Iris pigment epithelial cell (primary cell): ENCODE measurements at places on chromosomes 4 and X.
A peak's percentile ranks its signal among the peaks of the same experiment; 100 is the strongest.

- peak; percentile 49 for DNase-seq
Observed at GRCh38 chr4:60757986-60758680, 442.0 kb upstream of the ADGRL3 start.

DNA sequence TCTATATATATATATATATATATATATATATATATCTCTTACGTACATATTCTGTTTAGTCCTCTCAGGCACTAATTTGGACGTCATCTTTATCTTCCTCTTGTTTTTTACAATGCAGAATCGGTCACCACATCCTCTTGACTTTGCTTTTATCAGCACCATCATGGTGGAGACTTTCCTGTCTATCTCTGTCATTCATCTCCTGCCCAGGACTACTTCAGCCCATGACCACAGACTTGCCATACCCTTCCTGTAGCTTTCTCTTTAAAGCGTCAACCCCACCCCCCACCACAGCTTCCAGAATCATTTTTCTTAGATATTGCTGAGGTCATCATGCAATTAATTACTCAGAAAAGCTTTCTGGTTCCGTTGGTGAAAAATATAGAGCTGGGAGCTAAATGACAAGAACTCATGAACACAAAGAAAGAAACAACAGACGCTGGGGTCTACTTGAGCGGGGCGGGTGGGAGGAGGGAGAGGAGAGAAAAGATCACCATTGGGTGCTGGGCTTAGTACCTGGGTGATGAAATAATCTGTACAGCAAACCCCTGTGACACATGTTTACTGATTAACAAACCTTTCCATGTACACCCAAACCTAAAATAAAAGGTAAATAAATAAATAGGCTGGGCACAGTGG lies 30.5 kb upstream of the PRKX start:
- DNase-seq: no peak

- DNase-seq: no peak
Observed at GRCh38 chr4:10084651-10085358, 31.8 kb downstream of the WDR1 start.

- no peak for DNase-seq
Observed at GRCh38 chr4:158715802-158716201, 7.4 kb downstream of the PPID start.

DNA sequence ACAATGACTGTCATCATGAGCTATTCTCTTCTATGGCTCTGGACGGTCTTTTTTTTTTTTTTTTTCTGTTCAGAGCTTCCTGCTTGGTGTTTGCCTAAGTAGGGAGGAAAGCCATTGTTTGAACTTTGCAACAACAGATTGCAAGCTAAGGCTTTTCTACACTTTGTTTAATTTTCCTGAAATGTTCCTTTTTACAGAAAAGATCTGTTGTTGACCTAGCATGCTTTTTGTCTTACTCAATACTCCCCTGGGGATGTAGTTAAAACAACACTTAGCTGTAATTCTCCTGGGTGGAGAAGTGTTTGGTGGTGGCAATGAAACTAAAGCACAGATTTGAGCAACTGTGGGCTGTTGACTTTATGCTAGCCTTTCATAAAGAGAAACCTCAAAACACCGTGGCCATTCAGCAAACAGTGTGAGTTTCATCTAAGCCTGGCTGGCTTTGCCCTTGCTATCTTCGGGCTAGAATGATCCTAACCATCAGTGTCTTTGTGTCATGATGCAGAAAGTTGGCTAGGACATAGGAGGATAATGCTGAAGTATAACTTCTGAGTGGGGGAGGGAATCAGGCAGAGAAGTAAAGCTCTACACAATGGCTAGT lies 110.5 kb downstream of the ANXA3 start:
- DNase-seq: peak; percentile 65

GRCh38 chrX:74248889-74249288 lies 55.1 kb upstream of the ZCCHC13 start:
- no peak for DNase-seq

GRCh38 chrX:16491461-16491860 lies 158.5 kb upstream of the S100G start:
- DNase-seq: no peak

DNA sequence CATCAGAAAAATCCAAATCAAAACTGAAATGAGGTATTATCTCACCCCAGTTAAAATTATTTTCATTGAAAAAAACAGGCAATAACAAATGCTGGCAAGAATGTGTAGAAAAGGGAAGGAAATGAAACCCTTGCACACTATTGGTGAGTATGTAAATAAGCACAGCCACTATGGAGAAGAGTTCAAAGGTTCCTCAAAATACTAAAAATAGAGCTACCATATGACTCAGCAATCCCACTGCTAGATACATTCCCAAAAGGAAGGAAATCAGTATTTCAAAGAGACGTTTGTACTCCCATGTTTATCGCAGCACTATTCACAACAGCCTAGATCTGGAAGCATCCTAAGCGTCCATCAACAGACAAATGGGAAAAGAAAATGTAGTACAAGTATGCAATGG lies 932.4 kb downstream of the PCDH18 start:
- no peak for DNase-seq

DNA sequence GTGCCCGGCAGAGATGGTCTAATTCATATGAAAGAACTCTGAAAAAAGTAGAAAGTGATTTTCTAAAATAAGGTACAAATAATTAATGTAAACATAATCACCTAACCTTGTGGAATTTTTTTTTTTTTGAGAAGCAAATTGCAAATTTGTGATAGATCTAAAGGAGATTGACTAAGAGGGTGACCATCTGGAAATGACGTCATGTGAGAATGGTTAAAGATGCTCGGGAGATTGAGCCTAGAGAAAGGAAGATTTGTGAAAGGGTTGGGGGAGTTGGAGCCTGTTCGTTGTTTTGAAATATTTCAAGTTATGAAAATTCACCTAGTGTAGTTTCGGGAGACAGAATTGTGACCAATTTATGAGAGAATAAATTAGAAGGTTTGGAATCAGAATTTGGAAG lies 115.7 kb upstream of the ANK2 start:
- DNase-seq: no peak

DNA sequence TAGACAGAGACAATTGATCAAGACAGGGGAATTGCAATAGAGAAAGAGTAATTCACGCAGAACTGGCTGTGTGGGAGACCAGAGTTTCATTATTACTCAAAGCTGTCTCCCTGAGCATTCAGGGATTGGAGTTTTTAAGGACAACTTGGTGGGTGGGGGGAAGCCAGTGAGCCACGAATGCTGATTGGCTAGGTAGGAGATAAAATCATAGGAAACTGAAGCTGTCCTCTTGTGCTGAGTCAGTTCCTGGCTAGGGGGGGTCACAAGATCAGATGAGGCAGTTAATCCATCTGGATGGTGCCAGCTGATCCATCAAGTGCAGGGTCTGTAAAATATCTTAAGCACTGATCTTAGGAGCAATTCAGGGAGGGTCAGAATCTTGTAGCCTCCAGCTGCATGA lies 358.6 kb downstream of the GPM6A start:
- peak; percentile 54 for DNase-seq

- DNase-seq: no peak
Observed at GRCh38 chrX:115565888-115566287, 4.9 kb downstream of the PLS3 start.

DNA sequence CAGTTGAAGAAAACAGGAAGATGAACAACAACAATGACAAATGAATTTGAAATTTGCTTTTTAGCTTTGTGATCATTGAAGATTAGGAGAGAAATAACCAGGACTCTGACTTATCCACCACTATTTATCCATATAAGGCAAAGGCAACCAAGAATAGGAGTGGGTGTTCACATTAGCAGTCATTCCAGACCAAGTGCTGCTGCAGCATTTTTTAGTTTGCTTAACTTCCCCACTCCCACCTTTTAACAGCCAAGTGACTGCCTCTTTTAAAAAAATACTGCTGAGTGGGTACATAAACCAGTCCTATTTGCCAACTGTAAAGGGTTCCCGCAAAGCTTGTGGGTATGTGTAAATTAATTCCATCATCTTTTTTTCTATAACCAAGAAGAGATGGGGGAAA lies 230.9 kb downstream of the IQCM start:
- peak; percentile 2 for DNase-seq

- no peak for DNase-seq
Observed at GRCh38 chr4:125390727-125391126, 76.0 kb downstream of the FAT4 start.

GRCh38 chr4:57023104-57023503 lies 44.4 kb downstream of the POLR2B start:
- peak; percentile 97 for DNase-seq

DNA sequence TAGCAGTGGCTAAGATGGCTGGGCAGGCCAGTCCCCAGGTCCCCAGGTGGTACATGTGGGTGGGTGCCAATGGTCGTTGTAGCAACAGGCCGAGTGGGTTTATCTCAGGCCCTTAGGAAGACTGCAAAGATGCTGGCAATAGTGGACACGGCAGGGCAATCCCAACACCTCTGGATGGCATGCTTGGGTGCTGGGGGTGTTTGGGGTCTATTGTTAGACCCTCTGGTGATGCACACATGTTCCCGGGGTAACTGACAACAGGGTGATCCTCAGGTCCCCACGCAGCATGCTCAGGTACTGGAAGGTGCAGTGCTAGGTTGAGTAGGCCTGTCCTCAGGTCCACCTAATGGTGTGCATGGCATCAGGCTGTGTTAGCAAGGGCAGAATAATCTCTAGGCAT lies 267.5 kb downstream of the ANKRD50 start:
- no peak for DNase-seq

DNA sequence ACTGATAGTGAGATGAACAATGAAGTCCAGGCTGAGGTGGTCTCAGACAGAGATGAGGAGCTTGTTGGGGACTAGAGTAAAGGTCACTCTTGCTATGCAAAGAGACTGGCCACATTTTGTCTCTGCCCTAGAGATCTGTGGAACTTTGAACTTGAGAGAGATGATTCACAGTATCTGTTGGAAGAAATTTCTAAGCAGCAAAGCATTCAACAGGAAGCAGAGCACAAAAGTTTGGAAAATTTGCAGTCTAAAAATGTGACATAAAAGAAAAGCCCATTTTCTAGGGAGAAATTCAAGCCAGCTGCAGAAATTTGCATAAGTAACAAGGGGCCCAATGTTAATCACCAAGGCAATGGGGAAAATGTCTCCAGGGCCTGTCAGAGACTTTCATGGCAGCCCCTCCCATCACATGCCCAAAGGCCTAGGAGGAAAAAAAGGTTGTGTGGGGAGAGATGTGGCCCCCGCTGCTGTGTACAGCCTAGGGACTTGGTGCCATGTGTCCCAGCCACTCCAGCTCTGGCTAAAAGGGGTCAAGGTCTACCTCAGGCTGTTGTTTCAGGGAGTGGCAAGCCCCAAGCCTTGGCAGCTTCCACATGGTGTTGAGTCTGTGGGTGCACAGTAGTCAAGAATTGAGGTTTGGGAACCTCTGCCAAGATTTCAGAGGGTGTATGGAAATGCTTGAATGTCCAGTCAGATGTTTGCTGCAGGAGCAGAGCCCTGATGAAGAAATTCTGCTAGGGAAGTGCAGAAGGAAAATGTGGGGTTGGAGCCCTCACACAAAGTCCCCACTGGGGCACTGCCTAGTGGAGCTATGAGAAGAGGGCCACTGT lies 262.8 kb downstream of the DKK2 start:
- peak; percentile 61 for DNase-seq

GRCh38 chr4:182768838-182769237 lies 148.3 kb downstream of the DCTD start:
- DNase-seq: peak; percentile 47

DNA sequence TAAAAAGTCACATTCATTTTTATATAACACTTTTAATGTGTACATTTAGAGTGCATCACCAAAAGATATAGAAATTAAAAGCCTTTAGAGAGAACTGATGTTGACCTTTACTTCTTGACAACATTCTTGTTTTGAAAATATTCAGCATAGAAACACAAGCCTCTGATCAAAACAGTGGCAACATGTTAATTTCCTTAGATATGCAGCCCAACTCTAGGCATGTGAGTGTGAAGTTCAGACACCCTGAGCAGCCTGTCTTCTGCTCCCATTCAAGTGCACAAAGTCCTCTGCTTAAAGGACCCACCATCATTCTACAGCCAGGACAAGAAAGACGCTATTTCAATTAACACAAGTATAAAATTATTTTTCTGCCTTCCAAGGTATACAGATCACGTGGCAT lies 60.0 kb downstream of the PPP3CA start:
- no peak for DNase-seq

- DNase-seq: no peak
Observed at GRCh38 chrX:20060961-20061748, 55.6 kb downstream of the MAP7D2 start.

- peak; percentile 53 for DNase-seq
Observed at GRCh38 chr4:151409470-151410313, 716 bp downstream of the FHIP1A start.

DNA sequence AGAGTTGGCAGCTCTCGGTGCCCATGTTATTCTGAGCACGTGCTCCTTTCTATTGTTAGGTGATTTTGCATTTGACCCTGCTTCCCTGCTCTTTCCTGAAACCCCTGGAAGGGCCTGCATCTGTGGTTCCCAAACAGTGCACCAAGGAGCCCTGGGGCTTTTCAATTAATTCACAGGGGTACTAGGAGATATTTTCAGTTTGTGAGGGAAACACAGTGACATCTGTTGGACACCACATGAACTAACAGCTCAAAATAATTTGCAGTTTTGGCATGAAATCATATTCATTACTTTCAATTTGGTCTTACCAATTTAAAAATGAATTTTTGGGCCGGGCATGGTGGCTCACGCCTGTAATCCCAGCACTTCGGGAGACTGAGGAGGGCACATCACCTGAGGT lies 156.6 kb downstream of the GATB start:
- peak; percentile 34 for DNase-seq

DNA sequence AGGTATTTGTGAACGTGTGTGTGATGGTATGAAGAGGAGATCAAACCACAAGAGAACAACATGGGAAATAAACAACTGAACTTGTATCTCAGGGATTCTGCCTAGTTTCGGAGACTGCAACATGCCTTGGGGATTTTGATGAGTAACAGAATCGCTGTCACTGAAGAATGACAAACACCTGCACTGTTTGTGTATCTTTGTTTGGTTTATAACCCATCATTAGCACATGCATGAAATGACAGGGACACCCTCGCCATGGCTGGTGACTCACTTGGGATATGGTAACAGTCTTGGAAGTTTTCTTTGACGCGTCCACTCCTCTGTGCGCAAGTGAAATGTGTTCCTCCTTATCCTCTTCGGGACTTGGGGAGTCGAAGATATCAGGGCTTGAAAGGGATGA lies 30.3 kb upstream of the MAP3K15 start:
- DNase-seq: no peak

GRCh38 chr4:47577779-47578553 lies 92.9 kb downstream of the ATP10D start:
- DNase-seq: peak; percentile 95

- DNase-seq: no peak
Observed at GRCh38 chr4:53598901-53599300, 7.6 kb upstream of the LNX1 start.

- no peak for DNase-seq
Observed at GRCh38 chr4:114229706-114230105, 250.3 kb upstream of the ARSJ start.

GRCh38 chrX:10329984-10330383 lies 173.2 kb downstream of the CLCN4 start:
- no peak for DNase-seq

DNA sequence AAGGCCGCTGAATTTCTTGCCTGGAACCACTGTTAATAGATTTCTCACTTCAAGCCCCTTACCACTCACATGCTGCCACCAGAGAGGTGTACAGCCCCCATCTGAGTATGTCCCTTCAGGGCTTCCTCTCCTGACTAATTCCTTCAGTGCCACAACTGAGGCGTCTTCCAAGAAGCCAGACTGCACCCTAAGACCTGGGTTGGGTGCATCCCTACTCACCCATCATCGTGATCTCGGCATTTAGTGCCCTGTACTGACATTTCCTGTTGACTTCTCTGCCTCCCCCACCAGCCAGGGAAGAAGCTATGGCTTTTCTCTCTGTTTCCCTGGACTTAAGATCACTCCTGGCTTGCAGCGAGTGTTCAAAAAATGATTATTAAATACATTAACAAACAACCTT lies 40.4 kb upstream of the MAP3K15 start:
- no peak for DNase-seq
